ENCODE measurements at places on chromosomes 12 and 14. TPM values are rescaled to one million over a fixed set of nuclear protein-coding genes. Genes with fewer than 3 reads are reported as not detected.

- no peak overlapping the region for H3K4me3 ChIP-seq
- no peaks in the 10 kb centered on the region for H3K4me1 ChIP-seq
- no peak for DNase-seq
- H3K27ac ChIP-seq = no peak overlapping the region
- no peaks in the 10 kb centered on the region for H3K36me3 ChIP-seq
- H3K27me3 ChIP-seq = no peaks in the 10 kb centered on the region
These were observed 128.6 kb upstream of the PARP11 start for GRCh38 chr12:4001841-4002240.

GRCh38 chr14:65258391-65258790 is 154.1 kb upstream of the FUT8 start:
- no peak for DNase-seq
- no peaks in the 10 kb centered on the region for H3K4me1 ChIP-seq
- H3K27ac ChIP-seq = no peak overlapping the region
- H3K27me3 ChIP-seq = no peaks in the 10 kb centered on the region

- no peaks in the 10 kb centered on the region for H3K4me1 ChIP-seq
- H3K27ac ChIP-seq = no peak overlapping the region
- no peak overlapping the region for H3K4me3 ChIP-seq
- no peak for DNase-seq
- no peaks in the 10 kb centered on the region for H3K27me3 ChIP-seq
These were observed 60.7 kb downstream of the GALNT9 start for GRCh38 chr12:132268674-132269073.

- no peak overlapping the region for H3K27ac ChIP-seq
- no peaks in the 10 kb centered on the region for H3K36me3 ChIP-seq
- no peak overlapping the region for H3K4me3 ChIP-seq
- DNase-seq = no peak
- peaks cover 3% of the 10 kb centered on the region for H3K4me1 ChIP-seq
These were observed 40.7 kb downstream of the GPR135 start for GRCh38 chr14:59424341-59425071.

DNA sequence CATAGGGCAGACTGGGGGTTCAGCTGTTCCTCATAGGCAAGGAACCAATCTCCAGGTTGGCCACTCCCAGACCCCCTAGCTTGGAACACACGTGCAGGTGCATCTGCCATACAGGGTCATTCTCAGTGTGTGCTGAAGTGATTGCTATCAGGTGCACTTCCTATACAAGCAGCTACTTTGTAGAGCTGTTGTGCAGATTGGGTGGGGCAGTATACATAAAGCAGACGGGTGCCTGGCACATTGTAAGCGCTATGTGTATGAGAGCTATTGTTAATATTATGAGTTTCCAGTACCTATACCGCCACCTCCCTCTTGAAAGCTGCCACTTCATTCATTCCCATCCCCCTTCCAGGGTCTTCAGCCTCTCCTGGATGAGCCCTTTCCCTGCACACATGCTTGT is 17.3 kb downstream of the IRF2BPL start:
- H3K27ac ChIP-seq = no peak overlapping the region
- no peak overlapping the region for H3K4me3 ChIP-seq
- no peak for DNase-seq
- no peaks in the 10 kb centered on the region for H3K27me3 ChIP-seq
- no peaks in the 10 kb centered on the region for H3K36me3 ChIP-seq

DNA sequence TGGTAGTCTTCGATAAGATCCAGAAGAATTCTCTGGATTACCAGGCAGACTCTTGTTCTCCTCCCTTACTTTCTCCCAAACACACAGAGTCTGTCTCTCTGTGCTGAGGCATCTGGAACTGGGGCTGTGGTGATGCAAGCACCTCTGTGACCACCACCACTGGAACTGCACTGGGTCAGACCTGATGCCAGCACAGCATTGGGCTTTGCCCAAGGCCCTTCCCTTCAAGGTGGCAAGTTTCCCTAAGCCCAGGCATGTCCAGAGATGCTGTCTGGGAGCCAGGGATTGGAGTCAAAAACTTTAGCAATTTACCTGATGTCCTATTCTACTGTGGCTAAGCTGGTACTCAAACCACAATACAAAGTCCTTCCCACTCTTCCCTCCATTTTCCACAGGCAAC is 14.6 kb upstream of the TMPRSS12 start:
- H3K27ac ChIP-seq = no peak overlapping the region
- no peak for DNase-seq
- H3K4me1 ChIP-seq = no peaks in the 10 kb centered on the region
- H3K27me3 ChIP-seq = no peaks in the 10 kb centered on the region
- H3K36me3 ChIP-seq = no peaks in the 10 kb centered on the region

GRCh38 chr12:32125455-32126084 is 18.9 kb downstream of the BICD1 start:
- no peaks in the 10 kb centered on the region for H3K36me3 ChIP-seq
- no peak for DNase-seq
- H3K4me3 ChIP-seq = no peak overlapping the region
- no peaks in the 10 kb centered on the region for H3K4me1 ChIP-seq
- no peaks in the 10 kb centered on the region for H3K27me3 ChIP-seq
- H3K27ac ChIP-seq = no peak overlapping the region

DNA sequence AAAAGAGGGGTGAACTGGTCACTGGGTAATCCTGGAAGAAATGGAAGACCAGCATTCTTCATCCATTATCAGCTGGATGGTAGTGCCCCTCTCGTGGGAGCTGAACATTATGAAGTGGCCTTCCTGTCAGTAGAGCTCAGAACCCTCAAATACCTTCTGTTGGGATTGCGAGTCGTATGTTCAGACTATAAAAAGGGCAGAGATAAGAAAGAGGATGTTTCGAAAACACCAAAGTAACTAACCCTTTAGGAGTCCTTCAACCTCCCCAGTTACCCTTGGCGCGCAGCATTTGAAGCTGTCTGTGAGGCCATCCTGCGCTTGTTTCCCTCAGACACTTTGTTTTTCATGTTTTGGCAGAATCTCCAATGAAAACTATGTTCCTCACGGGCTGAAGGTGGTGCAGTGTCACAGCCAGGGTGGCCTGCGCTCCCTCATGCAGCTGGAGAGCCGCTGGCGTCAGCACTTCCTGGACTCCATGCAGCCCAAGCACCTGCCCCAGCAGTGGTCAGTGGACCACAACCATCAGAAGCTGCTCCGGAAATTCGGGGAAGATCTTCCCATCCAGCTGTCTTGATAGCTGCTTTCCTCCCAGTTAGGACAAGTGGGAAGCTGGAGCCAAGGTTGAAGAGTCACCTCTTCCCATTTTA is 19.3 kb upstream of the GALNT16 start:
- H3K36me3 ChIP-seq = peaks cover 25% of the 10 kb centered on the region
- no peak overlapping the region for H3K4me3 ChIP-seq
- DNase-seq = no peak
- H3K27me3 ChIP-seq = no peaks in the 10 kb centered on the region
- H3K4me1 ChIP-seq = no peaks in the 10 kb centered on the region

- DNase-seq = no peak
- H3K4me1 ChIP-seq = peaks cover 3% of the 10 kb centered on the region
- H3K36me3 ChIP-seq = peaks cover 2% of the 10 kb centered on the region
- H3K27me3 ChIP-seq = no peaks in the 10 kb centered on the region
- no peak overlapping the region for H3K27ac ChIP-seq
These were observed 2.1 kb upstream of the ATXN7L3B start for GRCh38 chr12:74535536-74535935.

- H3K27ac ChIP-seq = no peak overlapping the region
- H3K4me1 ChIP-seq = no peaks in the 10 kb centered on the region
- H3K36me3 ChIP-seq = no peaks in the 10 kb centered on the region
- H3K4me3 ChIP-seq = no peak overlapping the region
- DNase-seq = no peak
These were observed 248.0 kb downstream of the NPAS3 start for GRCh38 chr14:33186656-33187055.

GRCh38 chr12:132214891-132215290 is 70.6 kb downstream of the NOC4L start:
- H3K36me3 ChIP-seq = no peaks in the 10 kb centered on the region
- DNase-seq = no peak
- H3K4me3 ChIP-seq = no peak overlapping the region
- no peaks in the 10 kb centered on the region for H3K4me1 ChIP-seq
- H3K27me3 ChIP-seq = no peaks in the 10 kb centered on the region

- DNase-seq = no peak
- H3K27me3 ChIP-seq = no peaks in the 10 kb centered on the region
- H3K27ac ChIP-seq = no peak overlapping the region
- H3K36me3 ChIP-seq = peaks cover 4% of the 10 kb centered on the region
These were observed 112.2 kb upstream of the FKBP4 start for GRCh38 chr12:2682296-2683251.

DNA sequence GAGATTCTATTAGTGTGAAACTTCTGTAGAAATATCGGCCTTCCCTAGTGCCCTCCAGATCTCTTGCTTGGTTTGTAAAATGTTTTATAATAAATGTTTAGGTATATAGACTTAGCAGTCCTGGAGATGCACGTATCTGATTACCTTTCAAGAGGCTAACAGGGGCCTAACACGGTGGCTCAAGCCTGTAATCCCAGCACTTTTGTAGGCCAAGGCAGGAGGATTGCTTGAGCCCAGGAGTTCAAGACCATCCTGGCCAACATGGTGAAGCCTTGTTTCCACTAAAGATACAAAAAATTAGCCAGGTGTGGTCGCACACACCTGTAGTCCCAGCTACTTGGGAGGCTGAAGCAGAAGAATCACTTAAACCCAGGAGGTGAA is 9.8 kb upstream of the RILPL2 start:
- H3K4me3 ChIP-seq = no peak overlapping the region
- DNase-seq = no peak
- H3K27me3 ChIP-seq = no peaks in the 10 kb centered on the region
- no peaks in the 10 kb centered on the region for H3K4me1 ChIP-seq
- no peaks in the 10 kb centered on the region for H3K36me3 ChIP-seq

GRCh38 chr12:3744229-3744901 is 8.5 kb downstream of the CRACR2A start:
- no peaks in the 10 kb centered on the region for H3K27me3 ChIP-seq
- DNase-seq = no peak
- no peaks in the 10 kb centered on the region for H3K4me1 ChIP-seq
- H3K4me3 ChIP-seq = no peak overlapping the region
- no peak overlapping the region for H3K27ac ChIP-seq

GRCh38 chr14:92496191-92496857 is 17.3 kb upstream of the RIN3 start:
- DNase-seq = no peak
- H3K27ac ChIP-seq = no peak overlapping the region
- no peaks in the 10 kb centered on the region for H3K27me3 ChIP-seq
- no peaks in the 10 kb centered on the region for H3K36me3 ChIP-seq
- H3K4me1 ChIP-seq = no peaks in the 10 kb centered on the region

LALBA gene
- not detected for total RNA-seq

REP15 gene
- total RNA-seq = 6.6 TPM

TBC1D30 gene
- total RNA-seq = 9.7 TPM

ABCC9 gene
- total RNA-seq = 47.9 TPM

SLCO1B3 gene
- total RNA-seq = not detected

Data from aorta (tissue), 5 donors.